Testis (tissue), 5 donors: ENCODE measurements at places on chromosomes 6 and 20.

GRCh38 chr6:22064558-22064957 lies 232.3 kb downstream of the PRL start:
- DNase-seq, result no peak

GRCh38 chr6:17397764-17398194 lies 4.4 kb downstream of the CAP2 start:
- DNase-seq, result no peak

- no peak for DNase-seq
Measured at GRCh38 chr6:53349209-53349693, 501 bp upstream of the ELOVL5 start.

GRCh38 chr6:79038061-79038460 lies 40.0 kb downstream of the PHIP start:
- no peak for DNase-seq

DNA sequence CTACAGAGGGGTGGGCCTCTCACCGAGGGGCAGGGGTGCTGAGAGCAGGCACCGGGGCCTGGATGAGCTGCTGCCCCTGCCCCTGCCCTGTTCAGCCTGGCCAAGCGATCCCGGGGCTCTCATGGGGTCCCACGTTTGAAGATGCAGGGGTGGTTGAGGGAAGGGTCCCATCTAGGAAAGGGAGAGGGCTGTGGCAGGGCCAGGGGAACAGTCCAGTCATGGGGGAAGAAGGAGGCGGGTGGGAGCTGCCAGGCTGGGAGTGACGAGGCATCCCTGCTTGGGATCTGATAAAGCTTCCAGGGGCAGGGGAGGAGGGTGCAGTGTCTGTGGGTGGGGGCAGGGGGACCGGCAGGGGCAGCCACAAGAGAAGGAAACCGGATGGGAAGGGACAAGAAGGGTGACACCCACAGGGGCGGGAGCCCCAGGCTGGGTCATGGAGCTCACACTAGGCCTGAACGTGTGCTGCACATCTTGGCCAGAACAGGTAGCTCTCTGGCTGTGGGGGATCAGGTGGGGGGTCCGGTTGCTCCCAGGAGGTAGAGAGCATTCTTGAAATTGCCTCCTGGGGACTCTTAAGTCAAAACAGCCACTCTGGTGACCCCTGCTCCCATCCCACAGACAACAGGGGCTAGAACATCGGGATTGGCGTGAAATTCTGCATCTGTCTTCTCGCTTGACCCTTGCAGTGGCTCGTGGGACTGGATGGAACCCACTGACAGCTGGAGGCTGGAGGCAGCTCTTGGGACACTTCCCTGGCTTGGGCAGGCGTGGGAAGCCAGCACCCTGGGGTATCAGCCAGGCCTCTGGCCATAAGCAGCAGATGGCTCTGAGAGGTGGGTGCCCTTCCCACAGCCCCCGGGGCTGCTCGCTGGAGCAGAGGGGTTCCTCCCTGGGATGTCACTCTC lies 58.0 kb upstream of the GATA5 start:
- DNase-seq, result no peak

DNA sequence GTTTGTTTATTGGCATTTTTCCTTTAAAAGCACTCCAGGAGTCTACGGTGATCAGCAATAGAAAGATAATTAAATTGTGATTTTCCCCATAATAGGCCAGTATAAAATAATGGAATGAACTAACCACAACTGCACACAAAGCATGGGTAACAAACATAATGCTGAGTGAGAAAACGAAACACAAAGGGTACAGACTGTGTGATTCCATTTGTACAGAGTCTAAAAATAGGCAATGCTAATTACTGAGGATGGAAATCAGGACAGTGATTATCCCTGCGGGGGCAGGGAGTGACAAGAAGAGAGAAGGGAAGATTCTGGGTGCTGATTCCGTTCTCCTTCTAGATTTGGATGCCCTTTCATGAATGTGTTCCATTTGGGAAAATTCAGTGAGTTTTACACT lies 478.1 kb downstream of the PREX1 start:
- DNase-seq, result no peak

DNA sequence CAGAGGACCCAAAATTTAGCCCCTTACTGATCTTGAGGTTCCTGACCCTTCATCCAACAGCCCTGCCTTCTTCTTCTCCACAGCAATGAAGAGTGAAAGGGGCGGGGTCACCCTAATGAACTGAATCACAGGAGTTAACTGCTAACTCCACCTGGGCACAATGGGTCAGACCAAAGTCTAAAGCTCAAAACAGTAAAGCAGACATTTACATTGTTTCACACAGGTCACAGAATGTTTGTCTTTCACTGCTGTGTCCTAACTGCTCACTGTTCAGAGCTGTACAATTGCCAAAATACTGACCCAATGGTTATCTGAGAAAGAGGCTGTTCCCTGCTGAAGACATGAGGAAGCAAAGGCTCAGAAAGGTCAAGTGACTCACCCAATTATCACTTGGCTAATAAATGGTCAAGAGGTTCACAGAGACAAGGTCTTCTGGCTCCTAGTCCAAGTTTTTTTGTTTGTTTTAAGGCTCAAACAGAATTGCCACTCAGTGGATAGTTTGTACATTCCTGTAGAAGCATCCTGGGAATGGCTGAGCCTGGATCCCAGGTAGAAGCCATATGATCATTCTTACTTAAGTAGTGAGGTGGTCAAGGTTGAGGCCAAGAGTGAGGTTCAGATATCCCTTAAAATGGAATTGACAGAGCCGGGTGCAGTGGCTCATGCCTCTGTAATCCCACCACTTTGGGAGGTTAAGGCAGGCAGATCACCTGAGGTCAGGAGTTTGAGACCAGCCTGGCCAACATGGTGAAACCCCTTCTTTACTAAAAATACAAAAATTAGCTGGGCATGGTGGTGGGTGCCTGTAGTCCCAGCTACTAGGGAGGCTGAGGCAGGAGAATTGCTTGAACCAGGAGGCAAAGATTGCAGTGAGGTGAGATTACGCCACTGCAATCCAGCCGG lies 35.1 kb upstream of the FAM83C start:
- DNase-seq, result no peak

- no peak for DNase-seq
Measured at GRCh38 chr20:18702736-18703135, 110.8 kb upstream of the SCP2D1 start.

- DNase-seq, result no peak
Measured at GRCh38 chr6:131910219-131910589, 41.0 kb downstream of the CCN2 start.

DNA sequence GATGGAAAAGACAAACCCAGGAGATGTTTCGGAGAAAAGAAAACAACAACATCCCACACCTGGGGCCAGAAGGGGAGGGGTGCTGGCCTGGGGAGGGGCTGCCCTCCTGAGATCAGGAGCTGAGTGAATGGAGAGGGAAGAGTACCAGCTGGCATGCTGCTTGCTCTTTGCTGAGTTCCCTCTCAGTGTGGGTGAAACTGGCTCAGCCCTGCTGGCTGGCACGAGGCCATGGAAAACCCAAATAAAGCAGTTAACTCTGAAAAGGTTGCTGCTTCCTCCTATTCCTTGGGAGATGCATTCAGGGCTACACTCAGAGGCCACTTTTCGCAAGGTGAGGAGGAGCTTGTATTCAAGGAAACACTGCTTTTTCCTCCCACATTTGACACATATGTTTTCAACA lies 8.0 kb upstream of the KCNK16 start:
- DNase-seq, result no peak

DNA sequence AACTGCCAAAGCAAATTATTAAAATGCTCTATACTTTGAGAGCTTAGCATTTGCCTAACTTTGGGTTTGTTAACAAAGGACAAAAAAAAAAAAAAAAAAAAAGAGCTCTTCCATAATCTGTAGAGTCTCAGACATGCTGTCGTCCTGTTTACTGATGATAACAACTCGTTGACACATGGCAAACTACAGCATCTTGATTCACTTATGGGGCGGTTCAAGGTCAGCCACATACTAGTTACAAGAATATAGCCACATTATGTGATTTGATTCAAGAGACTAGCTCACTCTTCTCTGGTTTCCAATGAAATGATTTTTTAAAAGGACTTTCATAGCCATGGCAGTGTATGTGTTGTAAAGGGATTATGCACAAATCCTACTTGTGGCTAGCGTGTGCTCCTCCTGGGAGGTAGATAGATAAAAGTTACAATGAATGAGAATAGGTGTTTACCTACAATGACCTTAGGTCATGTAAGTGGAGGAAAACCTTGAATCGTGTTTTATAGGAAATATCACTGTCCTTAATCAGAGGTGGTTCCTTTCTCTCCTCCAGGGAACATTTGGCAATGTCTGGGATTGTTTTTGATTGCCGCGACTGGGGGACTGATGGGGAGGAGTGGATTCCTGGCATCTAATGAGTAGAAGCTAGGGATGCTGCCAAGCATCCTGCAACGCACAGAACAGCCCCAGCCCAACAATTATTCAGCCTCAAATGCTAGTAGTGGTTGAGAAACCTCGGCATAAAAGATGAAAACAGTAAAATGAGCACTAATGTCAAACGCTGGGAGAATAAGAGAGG lies 969.2 kb upstream of the SLC35B3 start:
- DNase-seq, result no peak

GRCh38 chr6:10873374-10873773 lies 8.5 kb downstream of the GCM2 start:
- DNase-seq, result no peak

- DNase-seq, result no peak
Measured at GRCh38 chr6:22313796-22314195, 17.0 kb upstream of the PRL start.

DNA sequence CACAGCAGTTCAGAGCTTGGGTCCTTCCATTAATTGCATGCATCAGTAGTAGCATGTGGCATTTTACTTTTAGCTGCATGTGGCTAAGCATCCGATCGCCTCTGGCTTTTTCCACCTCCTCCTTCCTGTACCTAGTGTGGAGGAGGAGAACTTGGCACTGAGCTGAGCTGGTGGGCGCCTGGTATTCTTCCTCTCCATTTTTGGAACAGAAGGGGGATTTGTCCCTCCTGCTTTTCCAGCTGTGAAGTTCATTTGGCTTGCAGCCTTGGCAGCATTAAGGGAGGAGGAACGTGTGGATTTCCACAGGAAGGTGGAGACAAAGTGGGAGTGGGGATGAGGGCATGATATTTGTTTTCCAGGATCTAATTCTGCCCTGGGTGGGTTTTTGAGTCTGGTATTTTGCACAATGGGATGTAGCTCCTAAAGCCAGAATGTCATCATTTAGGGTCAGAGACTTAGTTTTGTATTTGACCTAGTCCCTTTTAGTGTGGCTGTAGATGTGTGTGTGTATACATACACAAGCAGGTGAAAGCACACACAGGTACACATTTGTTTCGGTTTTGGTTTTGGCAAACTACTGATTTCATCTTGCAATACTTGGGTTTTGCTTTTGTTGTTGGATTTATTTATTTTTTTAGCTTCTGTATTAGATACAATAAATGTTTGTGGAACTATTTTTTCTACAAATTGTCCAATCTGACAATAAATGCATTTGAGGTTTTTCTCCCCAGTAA lies 90.0 kb downstream of the SASH1 start:
- DNase-seq, result no peak

- peak; percentile 60 for DNase-seq
Measured at GRCh38 chr6:36679043-36679833, 724 bp downstream of the CDKN1A start.

GRCh38 chr6:121652726-121653623 lies 217.5 kb downstream of the GJA1 start:
- no peak for DNase-seq

- DNase-seq, result no peak
Measured at GRCh38 chr6:46175976-46176375, 5.2 kb upstream of the ENPP5 start.

DNA sequence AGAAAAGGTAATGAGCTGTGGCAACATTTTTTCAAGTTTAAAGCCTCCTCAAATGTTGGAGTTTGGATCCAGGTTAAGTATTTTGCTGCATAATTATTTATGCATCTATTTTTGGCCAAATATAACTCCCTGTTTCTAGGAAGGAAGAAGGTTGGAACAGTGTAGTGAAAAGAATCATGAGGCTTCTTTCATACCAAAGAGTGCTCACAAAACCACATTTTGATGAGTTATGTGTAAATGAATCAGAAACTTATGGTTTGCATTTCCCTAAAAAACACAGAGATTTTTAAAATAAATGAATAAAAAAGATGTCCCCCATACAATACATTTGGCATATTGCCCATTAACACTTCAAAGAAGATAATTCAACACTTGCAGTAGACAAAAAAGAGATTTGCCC lies 246.9 kb upstream of the PRDM1 start:
- no peak for DNase-seq

DNA sequence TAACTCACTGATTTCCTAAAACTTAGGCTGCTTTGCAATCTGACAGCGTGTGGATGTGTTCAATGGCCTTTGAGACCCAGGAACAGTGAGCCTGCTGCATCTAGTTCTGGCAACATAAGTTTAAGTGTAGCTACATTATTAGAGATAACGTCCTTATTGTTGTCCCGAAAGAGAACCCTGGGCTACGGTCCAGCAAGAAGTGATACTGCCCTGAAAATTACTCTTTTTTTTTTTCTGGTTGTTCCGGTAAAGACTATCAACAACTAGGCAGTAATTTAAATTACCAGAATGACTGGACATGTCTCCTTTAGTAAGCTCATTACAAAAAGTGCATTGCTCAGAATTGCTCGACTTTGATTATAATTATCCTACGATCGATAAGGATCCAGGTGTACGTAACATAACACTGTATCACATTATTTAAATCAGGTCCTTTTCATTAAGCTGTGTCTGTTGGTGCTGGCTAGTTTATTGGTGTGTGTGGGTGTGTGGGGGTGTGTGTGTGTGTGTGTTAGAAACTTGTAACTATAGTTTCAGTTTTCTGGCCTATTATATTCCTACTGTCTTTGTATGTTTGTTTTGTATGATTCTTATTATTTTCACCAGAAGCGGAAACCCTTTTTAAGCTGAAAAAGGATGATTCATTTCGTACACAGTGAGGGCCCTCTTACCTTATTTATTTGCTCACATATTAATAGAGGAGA lies 3.0 kb downstream of the TSHZ2 start:
- peak; percentile 83 for DNase-seq

DNA sequence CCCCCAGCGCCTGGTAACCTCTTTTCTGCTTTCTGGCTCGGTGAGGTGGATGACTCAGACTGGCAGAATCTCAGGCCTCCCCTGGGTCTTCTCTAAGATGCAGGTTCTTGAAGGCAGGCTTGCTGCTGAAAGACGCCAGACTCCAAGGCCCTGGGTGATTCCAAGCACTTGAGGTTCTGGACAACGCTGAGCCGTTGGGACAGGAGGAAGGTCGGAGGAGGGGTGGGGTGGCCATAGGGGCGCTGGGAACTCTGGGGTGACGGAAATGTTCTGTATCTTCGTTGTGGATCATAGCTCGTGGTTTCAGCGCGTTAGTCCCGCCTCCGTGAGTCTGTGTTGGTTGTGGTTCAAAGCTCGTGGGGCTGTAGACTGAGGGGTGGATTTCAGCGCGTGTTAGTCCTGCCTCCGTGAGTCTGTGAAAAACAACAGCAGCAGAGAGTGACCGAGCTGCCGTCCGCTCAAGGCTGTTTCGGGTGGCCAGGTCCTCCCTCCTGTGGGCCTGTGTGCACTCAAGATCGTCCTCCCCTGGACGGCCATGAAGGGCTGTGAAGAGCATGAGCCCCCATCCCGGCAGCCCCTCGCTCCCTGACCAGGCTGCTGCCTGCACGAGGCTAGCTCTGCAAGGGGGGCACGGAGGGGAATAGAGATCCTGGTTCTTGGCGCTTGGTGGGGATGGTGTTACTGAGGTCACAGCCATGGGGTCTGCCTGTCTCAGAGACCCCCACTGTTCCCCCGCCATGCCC lies 7.7 kb downstream of the NTSR1 start:
- DNase-seq, result no peak

- DNase-seq, result peak; percentile 28
Measured at GRCh38 chr6:167441715-167442206, 116.9 kb downstream of the TTLL2 start.

GRCh38 chr6:77620278-77620882 lies 32.5 kb upstream of the MEI4 start:
- DNase-seq, result peak; percentile 45

GRCh38 chr20:19096843-19097242 lies 115.6 kb upstream of the SLC24A3 start:
- DNase-seq, result no peak
